Muscle of back (tissue), 13 donors: ENCODE measurements at places on chromosomes 1 and 21.

GRCh38 chr1:162072740-162073139, 3.2 kb downstream of the NOS1AP start:
- DNase-seq, result no peak

DNA sequence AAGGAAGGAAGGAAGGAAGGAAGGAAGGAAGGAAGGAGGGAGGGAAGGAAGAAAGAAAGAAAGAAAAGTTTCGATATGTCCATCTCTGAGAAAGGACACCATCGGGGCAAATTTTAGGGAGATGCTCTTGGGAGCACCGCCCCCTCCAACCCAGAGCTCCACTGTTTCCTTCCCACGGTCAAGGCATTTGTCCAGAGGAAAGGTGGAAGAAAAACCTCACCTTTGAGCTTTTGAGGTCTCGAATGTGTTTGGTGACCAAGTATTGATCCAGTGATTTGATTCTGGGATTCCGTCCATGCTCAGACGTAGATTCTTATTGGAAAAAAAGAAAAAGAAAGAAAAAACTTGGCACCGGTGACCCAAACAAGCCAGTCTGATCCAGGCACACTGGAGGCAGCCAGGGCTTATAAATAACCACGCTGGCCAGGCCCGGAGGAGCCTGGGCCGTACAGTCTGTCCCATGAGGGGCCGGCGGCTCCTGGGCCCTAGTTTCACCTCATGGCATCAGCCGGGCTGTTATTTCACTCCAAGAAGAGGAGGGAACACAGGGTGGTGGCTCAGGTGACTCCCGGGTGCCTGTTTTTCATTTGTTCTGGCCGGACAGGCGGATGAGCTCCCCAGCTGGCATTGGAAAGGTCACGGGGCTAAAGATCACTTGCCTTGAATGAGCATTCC, 36.1 kb upstream of the SLC25A33 start:
- DNase-seq, result no peak

DNA sequence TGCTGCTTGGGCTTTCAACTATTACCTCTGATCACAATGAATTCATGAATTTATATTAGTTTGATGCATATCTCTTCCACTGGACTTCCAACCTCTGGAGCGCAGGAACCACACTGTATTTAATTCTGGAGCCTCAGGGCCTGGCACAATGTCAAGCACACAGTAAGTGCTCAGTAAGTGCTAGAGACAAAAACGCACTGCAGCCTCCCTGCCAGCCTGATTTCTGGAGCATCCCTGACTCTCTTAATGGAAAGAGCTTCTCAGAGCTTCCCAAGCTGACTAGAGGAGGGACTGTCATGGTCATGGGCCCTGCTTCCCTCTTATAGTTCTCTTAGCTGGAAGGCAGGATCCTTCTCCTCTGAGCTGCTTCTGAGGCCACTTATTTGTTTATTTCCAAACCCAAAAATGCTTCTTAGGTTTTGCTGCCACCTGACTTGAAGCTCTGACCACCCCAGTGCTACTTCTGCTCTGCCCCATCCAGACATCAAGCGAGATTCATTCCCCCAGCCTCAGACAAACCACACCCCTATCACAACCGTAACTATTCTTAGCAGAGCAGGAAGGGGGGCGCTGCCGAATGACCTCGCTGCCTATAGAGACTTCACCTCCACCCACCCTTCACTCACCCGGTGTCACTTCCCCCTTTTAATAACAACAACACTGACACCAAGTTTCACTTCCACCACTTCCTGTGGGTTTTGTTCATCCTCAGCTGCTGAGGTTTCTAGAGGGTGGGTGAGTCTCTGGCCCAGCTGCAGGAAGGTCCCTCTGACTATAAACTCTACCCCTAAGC, 33.6 kb downstream of the NUAK2 start:
- peak; percentile 44 for DNase-seq

DNA sequence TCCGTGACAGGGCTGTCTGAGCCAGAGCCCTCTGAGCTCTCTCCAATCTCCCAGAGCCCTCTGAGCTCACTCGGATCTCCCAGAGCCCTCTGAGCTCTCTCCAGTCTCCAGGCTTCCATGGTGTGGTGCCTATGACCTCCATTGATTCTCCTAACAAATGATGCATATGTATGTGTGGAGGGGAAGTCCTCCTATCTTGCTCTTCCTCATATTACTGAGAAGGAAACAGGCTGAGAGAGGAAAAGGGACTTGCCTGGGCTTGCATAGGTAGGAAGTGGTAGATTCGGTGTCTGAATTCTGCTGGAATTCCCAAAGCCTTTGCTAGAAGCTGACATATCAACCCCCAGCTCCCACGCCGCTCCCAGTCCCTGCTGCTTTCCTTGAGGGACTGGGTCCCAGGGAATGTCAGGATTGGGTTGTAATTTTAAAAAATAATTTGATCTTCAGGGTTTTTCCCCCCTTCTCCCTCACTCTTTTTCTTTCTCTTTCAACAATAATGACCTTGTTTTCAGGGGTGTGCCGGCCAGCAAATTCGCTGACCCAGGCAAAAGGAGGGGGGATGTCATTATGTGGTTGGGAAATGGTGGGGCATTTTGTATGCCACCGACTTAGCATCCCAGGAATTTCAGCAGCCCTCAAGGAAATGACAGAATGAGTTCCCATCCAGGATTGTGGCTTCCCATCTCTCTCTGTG, 42.3 kb upstream of the RUNX3 start:
- no peak for DNase-seq

DNA sequence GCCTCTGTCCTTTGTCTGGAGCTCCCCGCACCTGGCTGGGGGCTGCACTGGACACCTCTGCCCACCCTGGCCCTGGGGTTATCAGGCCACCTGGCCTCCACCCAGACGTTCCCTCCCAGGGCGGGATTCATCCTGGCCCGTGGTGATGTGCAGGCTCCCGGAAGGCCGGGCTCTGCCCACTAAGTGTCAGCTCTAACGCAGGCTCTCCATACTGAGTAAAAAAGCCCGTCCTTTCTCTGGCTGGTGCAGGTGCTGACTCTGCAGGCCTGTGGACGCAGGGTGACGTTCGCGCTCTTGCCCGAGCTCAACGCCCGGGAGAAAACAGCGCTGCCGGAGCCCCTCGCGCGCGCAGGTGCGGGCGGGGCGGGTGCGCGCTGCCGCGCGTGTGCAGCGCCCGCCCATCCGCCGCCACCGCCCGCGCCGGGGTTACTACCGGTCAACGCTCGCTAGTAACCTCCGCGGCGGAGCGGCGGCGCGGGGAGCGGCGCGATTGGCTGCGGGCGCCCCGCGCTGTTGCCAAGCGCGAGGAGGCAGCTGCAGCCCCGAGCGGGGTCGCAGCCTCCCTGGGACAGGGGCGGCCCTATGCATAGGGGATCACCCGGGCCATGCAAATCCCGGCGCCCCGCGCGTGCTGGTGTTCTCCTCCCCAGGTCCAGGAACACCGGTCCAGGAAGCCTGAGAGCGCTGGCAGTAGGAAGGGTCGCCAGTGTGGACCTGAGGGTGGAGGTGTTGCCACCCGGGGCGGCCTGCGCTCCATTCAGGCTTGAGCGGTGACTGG, 15.7 kb downstream of the ABCG1 start:
- DNase-seq, result peak; percentile 71

DNA sequence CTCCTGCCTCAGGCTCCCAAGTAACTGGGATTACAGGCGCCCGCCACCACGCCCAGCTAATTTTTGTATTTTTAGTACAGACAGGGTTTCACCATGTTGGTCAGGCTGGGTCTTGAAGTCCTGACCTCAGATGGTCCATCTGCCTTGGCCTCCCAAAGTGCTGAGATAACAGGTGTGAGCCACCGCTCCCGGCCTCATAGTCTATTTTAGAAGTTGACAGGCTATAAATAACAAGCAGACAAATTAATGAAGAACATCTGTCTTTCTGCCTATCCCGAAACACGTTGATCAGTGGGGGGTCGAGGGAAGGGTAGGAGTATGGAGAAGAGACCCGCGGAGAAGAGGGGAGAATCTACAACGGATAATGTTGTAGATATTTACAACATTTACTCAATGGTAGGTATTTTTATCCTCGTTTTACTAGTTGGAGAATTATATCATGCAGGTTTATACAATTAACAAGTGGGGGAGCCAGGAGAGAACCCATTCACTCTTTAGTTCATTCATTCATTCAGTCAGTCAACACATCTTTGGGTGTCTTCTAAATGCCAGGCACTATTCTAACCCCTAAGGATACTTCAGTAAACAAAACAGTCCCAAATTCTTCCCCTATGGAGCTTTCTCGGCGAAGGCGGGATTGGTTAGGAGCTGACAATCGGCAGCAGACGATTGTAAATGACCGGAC, 497 bp upstream of the IFNAR2 start:
- DNase-seq, result no peak

DNA sequence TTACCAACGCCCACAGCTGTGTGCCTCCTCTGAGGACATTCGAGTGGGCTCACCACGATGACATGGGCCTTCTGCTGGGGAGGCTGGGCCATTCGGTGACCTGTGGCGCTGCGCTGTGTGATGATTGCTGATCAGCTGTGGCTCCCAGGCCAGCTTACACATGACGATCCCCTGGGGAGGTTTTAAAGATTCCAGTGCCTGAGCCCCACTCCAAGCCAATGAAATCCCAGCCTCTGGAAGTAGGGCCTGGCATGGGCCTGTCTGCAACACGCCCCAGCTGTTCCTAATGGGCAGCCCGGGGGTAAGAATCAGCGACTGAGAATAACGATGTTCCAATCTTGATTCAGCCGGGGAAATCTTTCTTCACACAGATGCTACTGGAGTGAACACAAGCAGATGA, 153.7 kb downstream of the KCNJ6 start:
- no peak for DNase-seq

DNA sequence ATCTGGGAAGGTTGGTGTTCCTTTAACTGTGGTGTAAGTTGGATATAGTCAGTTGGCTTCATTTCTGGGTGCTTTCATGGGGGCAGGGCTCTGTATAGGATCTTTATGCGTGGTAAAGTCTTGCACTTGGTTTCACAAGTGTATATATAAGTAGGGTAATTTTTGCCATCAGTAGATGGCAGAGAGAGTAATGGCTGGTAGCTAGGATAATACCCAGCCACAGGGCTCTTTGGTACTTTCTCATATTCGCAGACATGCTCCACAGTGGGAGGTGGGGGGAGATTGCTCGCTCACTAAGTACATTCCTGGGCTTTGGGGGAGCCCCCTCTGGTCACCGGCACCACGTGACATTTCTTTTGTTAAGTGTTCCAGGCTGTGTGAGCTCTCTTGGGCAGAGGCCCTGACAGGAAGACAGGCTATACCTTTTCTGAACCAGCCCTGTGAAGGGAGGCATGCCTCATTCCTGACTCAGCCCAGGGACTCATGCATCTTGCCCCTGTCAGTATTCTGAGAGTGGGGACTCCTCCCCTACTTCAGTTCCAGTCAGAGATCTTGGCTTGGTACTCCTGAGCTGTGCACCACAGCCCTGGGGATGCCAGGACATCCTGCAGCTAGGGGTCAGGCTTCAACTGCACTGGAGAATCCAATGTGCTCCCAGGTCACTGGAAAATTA, 37.6 kb downstream of the FCRL2 start:
- DNase-seq, result no peak

DNA sequence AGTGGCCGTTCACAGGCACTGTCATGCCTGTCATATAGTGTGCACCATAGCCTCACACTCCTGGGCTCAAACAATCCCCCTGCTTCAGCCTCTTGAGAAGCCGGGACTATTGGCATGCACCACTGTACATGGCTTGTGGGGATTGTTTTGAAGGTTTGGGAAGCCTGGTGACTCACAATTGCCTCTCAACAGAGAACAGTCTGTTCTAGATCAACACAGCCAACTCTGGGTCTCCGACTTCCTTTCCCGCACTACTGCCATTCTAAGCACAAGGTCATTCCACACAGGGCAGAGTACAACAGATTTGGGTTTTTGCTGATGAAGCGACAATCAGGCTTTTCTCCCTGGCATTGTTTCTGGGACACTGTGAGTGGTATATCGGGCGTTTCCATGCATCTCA, 15.5 kb upstream of the AHCTF1 start:
- DNase-seq, result no peak

DNA sequence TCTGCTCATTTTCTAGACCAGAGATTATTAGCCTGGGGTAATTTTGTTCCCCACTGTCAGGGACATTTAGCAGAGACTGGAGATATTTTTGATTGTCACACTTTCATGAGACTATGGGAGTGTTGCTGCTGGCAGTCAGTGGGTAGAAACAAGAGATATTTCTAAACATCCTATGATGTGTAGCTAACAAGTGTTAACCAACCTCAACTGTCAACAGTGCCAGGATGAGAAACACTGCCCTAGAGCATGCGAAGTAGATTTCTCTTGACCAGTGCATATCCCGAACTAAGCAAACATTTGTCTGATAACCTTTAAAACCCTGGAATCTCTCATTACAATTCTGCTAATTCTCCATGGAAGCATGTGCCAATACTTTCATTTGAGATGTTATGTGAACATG, 607.4 kb upstream of the TMPRSS15 start:
- DNase-seq, result no peak

DNA sequence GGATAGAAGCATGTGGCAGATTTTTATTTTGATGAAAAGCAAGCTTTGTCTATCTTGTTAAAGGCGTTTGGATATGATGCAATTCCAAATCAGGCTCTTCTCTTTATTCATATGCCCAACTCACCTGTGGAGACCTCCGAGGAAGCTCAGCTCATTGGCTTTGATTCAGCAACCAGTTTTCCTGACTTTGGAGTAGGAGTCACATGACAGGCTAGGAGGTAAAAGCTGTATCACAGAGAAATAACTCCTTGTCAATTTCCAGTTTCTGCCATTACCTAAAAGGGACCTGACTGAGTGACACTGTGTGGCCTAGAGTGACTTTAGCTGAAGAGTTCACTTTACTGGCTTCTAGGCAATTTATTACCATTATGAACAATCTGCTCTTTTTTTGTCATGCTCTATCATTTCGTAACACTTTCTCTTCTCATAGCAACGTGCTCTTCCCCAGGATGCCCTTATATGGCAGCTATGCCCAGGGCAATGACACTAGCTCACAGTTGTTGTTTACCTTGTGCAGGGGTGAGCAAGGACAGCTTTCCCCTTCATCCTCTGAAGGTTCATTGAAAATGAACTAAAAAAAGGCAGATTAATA, 107.2 kb downstream of the KCNK1 start:
- no peak for DNase-seq

GRCh38 chr21:45970674-45971615, 10.6 kb upstream of the COL6A1 start:
- DNase-seq, result peak; percentile 88

- no peak for DNase-seq
These were observed 580.6 kb downstream of the PLA2G4A start for GRCh38 chr1:187409341-187409740.

DNA sequence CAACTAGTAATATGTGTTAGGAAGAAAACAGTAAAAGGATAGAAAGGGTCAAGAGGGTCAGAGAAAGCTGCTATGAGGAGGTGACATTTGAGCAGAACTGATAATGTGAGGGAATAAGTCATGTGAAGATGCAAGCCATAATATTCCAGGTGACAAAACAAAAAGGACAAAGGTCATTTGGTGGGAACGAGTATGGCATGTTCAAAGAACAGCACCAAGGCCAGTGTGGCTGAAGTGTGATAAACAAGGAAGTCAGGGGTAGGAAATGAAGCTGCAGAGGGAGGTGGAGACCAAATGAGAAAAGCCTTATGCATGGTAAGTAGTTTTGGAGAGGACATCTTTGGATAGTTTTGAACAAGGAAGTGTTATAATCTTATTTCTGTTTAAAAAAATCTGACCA, 46.7 kb downstream of the LPGAT1 start:
- DNase-seq, result no peak

GRCh38 chr1:21077085-21077484, 99.6 kb downstream of the EIF4G3 start:
- no peak for DNase-seq

- peak; percentile 27 for DNase-seq
These were observed 79.5 kb downstream of the BEND5 start for GRCh38 chr1:48697066-48697707.

GRCh38 chr1:211637066-211637465, 38.4 kb downstream of the NEK2 start:
- DNase-seq, result no peak
